Posterior vena cava (tissue), 2 donors: ENCODE measurements at places on chromosomes 16 and 17. TPM values are rescaled to one million over a fixed set of nuclear protein-coding genes. Genes with fewer than 3 reads are reported as not detected.

- no peak for DNase-seq
These were observed 622 bp downstream of the GPRC5B start for GRCh38 chr16:19883966-19884485.

The NTN1 gene
- 6.9 TPM for total RNA-seq

The SOCS7 gene
- 12.2 TPM for total RNA-seq

The GUCY2D gene
- not detected for total RNA-seq

DNA sequence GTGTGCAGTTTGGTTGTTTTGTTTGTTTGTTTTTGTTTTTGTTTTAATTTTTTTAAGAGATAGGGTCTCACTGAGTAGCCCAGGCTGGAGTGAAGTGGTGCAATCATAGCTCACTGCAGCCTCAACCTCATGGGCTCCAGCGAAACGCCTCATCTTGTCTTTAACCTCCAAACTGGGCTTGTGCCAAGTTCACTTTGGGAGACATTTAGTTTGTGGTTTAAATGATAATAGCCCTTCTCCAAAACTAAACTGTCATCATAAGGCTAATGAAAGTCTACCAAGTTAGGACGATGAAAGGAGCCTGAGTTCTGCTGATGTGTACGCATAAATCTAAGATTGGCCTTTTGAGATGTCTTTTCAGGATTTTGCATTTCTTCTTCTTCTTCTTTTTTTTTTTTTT, 6.5 kb upstream of the CARD14 start:
- no peak for DNase-seq

The CD79B gene
- total RNA-seq = 5.1 TPM
